Psoas muscle (tissue), 8 donors: ENCODE measurements at places on chromosomes 1 and 21. TPM values are rescaled to one million over a fixed set of nuclear protein-coding genes. Genes with fewer than 3 reads are reported as not detected.

Gene ABCD3
- polyA plus RNA-seq: 18.7 TPM

DNA sequence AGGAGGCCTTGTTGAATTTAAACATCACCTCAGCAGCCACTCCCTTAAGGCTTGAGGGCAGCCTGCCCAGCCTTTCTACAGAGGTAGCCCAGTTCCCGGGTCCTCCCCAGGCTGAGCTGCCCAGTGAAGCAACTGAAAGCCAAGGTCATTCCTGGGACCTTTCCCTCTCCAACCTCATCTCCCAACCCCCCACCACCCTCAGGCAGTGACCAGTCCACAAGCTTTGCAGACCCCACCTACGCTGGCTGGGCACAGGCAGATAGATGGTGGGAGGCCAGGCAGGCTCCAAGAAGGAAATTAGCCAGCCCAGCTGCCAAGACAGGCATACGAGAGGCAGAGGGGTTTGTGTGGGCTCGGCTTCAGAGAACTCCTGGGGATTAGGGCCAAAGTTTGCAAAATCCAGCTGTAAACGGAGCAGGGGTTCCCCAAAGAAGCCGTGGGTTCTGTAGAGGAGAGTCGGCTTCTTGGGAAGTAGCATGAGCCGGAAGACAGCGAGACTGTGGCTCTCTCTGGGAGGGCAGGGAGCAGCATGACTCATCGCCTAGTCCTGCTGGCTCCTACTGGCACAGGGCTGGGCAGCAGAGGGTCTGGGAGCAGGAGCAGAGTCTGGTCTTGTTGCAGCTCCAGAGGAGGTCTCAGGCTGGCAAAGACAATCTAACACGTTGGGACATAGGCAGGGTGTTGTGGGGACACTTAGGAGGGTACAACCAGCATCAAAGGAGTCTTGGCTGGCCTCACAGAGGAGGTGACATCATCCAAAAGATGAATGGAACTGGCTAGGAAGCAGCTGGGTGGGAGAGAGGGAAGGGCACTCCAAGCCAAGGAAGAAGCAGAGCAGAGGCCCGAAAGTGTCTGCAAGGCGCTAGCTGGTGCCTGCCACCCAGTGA lies 2.8 kb upstream of the ZC3H12A start:
- peak; percentile 86 for DNase-seq

DNA sequence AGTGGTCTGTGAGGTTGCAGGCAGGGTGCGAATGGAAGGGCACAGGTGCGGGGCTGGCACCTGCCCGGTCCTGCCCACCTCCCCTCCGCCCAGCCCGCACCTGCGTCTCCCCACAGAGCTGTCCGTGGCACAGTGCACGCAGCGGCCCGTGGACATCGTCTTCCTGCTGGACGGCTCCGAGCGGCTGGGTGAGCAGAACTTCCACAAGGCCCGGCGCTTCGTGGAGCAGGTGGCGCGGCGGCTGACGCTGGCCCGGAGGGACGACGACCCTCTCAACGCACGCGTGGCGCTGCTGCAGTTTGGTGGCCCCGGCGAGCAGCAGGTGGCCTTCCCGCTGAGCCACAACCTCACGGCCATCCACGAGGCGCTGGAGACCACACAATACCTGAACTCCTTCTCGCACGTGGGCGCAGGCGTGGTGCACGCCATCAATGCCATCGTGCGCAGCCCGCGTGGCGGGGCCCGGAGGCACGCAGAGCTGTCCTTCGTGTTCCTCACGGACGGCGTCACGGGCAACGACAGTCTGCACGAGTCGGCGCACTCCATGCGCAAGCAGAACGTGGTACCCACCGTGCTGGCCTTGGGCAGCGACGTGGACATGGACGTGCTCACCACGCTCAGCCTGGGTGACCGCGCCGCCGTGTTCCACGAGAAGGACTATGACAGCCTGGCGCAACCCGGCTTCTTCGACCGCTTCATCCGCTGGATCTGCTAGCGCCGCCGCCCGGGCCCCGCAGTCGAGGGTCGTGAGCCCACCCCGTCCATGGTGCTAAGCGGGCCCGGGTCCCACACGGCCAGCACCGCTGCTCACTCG lies 23.3 kb downstream of the FTCD start:
- DNase-seq: no peak

- no peak for DNase-seq
These were observed 437.7 kb upstream of the OLFM3 start for GRCh38 chr1:102434421-102434820.

- no peak for DNase-seq
These were observed 9.8 kb downstream of the C8A start for GRCh38 chr1:56864430-56864829.
